ENCODE measurements at places on chromosomes 6 and 20.

DNA sequence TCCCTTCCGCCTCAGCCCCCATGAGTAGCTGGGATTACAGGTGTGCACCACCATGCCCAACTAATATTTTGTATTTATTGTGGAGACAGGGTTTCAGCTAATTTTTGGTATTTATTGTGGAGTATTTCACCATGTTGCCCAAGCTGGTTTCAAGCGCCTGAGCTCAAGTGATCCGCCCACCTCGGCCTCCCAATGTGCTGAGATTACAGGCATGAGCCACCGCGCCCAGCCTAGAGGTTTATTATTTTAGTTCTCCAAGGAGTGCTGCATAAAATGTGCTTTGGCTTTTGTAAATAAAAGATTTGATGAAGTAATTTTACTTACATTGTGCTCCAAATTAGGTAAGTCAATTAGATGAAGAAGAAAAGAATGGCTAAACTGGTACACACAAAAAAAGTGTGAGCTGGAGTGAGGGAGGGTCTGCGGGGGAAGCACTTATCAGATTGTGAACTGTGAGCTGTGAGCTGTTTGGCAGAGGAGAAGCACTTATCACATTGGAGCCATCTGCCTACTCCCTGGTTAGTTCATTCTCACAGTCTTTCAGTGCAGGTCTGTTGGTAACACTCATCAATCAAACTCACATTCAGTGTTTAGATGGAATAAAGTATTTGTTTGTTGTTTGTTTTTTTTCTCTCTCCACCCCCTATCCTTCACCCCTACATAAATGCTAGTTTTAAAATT, 398.0 kb downstream of the EPHA7 start:
- DNase-seq, result no peak

- DNase-seq, result no peak
These were observed 8.5 kb downstream of the TFAP2C start for GRCh38 chr20:56637576-56637975.

GRCh38 chr6:25637211-25637610, 14.8 kb upstream of the SCGN start:
- no peak for DNase-seq

- no peak for DNase-seq
These were observed 516 bp downstream of the TMEM151B start for GRCh38 chr6:44270526-44271405.

GRCh38 chr6:40346246-40346645, 240.9 kb downstream of the LRFN2 start:
- DNase-seq, result no peak

GRCh38 chr20:48724891-48725554, 102.8 kb downstream of the PREX1 start:
- no peak for DNase-seq

GRCh38 chr20:45765980-45766379, 25.7 kb downstream of the WFDC3 start:
- no peak for DNase-seq

- no peak for DNase-seq
These were observed 42.1 kb upstream of the FAM83D start for GRCh38 chr20:38883981-38884733.

DNA sequence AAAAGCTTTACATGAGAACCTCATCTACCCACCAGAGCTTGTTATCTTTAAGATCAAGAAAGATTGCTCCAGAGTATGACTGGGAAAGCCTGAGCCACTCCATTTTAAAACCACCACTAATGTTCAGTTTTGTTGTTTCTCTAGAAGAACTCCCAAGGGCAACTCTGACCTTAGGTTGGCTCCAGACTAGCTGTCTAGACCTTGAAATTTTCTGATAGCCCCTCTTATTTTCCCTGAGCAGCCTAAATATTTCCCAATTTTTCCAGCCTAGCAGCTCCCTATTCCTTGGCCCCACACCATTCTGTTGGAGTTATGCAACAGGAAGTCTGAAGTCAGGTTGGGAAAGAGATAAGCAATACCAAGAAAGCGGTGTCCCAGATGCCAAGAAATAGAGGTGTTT, 84.6 kb upstream of the TCF21 start:
- no peak for DNase-seq

GRCh38 chr6:150271501-150272263, 97.1 kb upstream of the IYD start:
- DNase-seq, result no peak

DNA sequence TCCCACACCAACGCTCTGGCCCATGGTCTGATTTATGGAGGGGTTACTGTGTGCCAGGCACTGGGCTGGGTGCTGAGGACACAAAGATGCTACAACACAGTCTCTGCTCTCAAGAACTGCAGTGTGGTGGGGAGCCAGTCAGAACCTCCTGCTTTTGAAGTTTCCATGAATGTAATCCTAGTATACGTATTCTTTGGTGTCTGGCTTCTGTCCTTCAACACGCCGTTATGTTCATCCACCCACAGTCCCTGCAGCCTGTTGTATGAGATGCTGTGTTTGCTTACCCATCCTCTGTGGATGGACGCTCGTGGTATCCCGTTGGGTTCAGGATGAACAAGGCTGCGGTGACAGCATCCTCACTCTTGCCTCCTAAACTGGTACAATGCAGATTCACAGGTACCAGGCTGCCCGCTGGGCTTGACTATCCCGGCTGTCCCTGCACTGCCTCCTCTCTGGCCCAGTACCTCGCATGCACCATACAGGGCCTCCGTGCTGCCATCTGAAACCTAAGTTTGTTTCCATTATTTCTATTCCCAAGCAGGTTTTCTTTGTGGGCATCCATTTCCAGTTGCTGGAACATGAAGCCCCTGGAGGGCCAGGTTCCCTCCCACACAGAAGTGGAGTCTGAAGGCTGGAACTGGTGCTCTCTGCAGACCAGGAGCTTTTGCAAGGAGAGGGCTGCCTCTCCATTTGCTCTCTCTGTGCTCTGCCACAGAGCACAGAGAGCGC, 364.5 kb downstream of the ZFAND3 start:
- no peak for DNase-seq

DNA sequence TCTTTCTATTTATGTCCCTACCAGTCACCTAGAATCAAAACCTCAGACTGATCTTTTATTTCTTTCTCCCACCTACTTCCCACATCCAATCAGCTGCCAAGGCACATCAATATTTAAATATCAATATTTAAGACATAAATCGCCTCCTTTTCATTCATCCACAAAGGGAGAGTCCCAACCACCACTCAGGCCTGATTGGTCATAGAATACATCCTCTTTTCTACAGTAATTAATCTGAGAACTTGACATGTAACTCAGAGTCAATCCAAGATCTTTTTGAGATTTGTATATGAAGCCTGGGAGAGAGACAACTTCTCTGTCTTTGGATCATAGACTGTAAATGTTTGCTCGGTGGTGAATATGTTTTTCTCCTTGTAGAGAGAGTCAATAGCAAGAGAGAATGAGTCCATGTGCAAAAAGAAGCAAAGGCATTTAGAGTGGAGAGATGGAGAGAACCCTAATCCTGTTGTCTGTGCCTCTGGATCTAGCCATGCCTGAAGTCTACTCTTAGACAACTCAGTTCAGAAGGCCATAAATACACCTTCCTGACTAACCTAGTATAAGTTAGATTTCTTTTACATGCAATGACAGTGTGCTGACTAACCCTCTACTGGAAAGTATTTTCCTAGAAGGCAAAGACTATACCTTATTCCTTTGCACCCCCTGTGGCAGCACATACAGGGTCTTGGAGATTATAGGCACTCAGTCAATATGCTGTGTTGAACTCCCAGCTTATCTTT, 12.1 kb upstream of the NEDD9 start:
- DNase-seq, result no peak

DNA sequence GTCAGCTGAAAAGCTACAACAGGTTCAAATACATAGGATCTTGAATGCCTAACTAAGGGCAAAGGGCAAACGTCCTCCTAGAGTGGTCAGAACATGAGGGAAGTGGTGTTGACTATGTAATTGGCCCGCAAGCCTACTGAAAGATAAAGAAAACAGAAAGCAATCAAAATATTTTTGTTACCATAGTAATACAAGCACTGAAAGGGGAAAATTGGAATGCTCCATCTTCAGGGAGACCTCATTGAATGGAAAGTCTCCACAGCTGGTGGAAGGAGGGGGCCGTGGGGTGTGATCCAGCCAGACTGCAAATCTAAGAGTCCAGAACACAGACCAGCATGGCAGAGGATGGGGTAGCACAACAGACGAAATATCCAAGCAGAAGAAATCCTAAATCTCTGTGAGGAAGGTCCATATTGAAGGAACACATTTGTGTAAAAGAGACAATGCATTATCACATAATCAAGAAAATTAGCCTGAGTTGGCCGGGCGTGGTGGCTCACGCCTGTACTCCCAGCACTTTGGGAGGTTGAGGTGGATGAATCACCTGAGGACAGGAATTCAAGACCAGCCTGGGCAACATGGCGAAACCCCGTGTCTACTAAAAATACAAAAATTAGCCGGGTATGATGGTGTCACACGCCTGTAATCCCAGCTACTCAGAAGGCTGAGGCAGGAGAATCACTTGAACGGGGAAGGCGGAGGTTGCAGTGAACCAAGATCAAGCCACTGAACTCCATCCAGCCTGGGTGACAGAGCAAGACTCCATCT, 39.5 kb downstream of the MTFR2 start:
- no peak for DNase-seq

Measured in stimulated activated CD4-positive, alpha-beta T cell treated with anti-CD3 and anti-CD28 coated beads, Interleukin-2, amount 100 ng/mL, for 48 hours (primary cell).